Activated naive CD8-positive, alpha-beta T cell treated with anti-CD3 and anti-CD28 coated beads, Interleukin-2, amount 50 U/mL, for 24 hours (primary cell): ENCODE measurements at places on chromosomes 2 and 18.
A peak's percentile ranks its signal among the peaks of the same experiment; 100 is the strongest.

DNA sequence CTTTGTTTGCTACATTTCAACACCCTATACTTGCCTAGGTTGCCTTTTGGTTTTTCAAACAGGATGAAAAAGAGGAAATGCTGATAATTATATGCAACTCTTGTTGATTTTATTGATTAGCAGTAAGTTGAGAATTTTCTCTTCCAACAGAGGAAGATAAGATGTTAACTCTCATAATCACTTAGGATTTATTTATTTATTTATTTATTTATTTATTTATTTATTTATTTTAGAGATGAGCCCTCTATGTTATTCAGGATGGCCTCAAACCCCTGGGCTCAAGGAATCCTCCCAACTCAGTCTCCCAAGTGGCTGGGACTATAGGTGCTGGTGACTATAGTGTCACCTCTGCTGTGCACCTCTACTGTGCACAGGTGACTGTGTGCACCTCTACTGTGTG, 111.4 kb upstream of the GLS start:
- no peak for DNase-seq

DNA sequence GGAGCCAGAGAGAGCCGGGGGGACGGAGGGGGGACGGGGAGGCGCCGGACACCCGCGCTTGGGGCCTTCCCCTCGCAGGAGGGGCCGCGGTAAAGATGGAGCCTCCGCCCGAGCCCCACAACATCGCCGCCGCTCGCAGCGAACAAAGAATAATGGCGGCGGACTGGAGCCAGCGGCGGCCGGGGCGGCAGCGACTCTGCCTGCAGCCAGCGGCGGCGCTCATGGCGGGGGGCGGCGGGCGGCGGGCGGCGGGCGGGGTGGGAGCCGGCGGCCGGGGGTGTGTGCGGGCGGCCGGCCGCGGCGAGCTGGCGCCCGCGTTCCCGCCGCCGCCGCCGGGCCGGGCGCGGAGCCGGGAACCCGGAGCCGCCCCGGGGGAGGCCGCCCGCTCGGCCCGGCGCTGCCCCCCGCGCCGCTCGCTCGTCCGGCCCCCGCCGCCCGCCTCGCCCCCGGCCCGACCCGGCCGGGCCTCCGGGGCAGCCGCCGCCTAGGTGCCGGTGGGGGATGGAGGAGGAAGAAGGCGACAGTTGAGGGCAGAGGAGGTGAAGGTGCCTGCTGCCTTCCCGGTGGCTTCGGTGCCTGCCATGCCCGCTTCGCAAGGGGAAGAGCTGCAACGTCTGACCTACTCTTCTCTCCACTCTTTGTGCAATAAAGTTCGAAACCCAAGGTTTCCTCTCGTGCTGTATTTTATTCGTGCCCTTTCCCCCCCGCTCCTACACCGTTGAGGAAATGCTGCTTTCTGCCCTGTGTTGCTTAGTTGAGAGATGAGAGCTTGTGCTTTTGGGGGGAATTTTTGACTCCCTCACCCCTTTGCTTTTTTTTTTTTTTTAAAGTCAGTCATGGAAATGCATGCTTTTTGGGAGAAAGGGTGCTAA, 634 bp downstream of the CREB1 start:
- peak; percentile 42 for DNase-seq

DNA sequence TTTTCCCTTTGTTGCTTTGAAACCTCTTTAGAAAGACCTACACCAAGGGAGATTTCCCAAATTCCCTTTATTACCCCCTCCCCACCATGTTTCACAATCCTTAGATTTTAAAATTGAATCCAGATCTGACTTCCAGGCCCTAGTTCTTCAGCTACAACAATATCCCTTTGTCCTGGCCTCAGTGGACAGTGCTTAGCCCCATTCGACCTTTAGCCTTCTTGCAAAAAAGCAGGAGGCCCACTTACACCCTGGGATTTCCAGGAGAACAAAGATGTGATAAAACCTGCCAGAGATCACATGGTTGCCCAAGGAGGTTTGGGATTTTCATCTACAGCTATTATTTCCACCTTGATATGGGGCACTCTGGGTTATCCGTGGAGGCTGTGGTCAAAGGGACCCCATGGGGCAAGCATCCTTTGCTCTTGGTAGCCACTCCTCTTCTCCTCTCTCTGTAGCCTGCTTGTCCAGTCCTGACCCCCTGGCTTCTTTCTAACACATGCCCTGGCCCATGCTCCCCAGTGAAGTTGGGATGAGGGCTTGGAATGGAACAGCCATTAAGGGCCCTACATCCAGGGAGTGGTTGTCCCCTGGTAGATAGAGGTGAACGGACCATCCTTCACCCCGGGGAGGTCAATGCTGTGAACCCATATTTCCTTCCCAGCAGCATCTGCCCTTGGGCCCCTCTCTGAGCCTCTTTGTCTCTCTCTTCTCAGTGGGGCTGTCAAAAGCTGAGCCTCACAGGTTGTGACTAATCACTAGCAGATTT, 267.4 kb downstream of the DYSF start:
- no peak for DNase-seq

- DNase-seq: no peak
Measured at GRCh38 chr18:67109535-67109934, 407.0 kb downstream of the DSEL start.

DNA sequence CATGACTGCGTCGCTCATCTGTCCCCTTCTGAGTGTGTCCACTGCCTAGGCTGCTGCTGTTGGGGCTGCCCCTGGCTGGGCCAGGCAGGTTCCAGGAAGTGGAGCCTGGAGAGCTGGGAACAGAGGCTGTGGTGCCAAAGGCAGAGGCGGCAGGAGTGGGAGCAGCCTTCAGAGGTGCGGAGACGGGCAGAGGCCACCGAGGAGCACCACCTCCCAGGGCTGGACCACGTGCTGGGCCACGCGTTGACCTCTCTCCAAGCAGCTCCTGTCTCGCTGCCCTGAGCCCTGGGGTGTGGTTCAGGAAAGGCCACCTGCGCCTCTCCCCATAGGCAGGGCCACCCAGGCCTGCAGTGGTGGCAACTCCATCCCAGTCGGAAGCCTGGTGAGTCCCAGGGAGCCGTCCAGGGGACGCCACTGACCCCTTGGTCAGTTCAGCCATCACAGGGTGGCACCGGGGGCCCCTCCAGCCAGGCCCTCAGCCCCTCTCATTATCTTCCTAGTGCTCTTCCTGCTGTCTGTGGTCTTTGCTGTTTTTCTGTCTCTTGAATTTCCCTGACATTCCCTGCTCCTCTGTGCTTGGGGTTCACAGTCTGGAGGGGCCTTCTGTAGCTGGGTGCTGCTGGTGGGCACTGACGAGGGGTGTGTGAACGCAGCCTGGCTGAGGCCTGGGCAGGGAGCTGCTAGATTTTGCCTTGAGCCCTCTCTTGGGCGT, 122.8 kb upstream of the HS6ST1 start:
- DNase-seq: no peak

- DNase-seq: no peak
Measured at GRCh38 chr2:37855283-37856041, 69.6 kb upstream of the RMDN2 start.

- no peak for DNase-seq
Measured at GRCh38 chr2:237670641-237671040, 43.3 kb downstream of the LRRFIP1 start.

- DNase-seq: no peak
Measured at GRCh38 chr2:161036926-161037325, 123.3 kb upstream of the TANK start.
